ENCODE measurements at places on chromosomes 7 and 10. TPM values are rescaled to one million over a fixed set of nuclear protein-coding genes. Genes with fewer than 3 reads are reported as not detected.
A peak's percentile ranks its signal among the peaks of the same experiment; 100 is the strongest.

The MYO1G gene
- 2.2 TPM for total RNA-seq

The ZPBP gene
- total RNA-seq, result not detected

GRCh38 chr10:490891-491571, 198.4 kb downstream of the DIP2C start:
- DNase-seq, result peak; percentile 76

The GJD4 gene
- not detected for total RNA-seq

GRCh38 chr7:75988568-75989499, 5.6 kb downstream of the TMEM120A start:
- DNase-seq, result no peak

DNA sequence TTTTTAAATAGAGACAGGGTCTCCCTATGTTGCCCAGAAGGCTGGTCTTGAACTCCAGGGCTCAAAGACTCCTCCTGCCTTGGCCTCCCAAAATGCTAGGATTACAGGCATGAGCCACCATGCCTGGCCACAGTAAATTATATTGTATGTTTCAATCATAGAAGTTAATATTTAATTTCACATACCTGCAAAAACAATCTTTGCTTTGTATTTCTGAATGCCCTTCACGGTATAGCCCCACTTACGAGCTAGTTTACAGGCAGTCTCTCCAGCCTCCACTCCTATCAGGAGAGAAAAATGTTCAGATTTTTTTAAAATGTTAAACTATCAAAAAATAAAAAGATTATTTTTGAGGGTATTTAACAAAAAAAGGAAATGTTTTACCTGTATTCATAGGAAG, 10.4 kb downstream of the OAT start:
- no peak for DNase-seq

GRCh38 chr7:2172311-2173188, 60.2 kb downstream of the MAD1L1 start:
- peak; percentile 50 for DNase-seq

All from right atrium auricular region (tissue), 2 donors.